ENCODE measurements at places on chromosomes 2 and 18. TPM values are rescaled to one million over a fixed set of nuclear protein-coding genes. Genes with fewer than 3 reads are reported as not detected.

The CEBPZOS gene
- 40.4 TPM for total RNA-seq

DNA sequence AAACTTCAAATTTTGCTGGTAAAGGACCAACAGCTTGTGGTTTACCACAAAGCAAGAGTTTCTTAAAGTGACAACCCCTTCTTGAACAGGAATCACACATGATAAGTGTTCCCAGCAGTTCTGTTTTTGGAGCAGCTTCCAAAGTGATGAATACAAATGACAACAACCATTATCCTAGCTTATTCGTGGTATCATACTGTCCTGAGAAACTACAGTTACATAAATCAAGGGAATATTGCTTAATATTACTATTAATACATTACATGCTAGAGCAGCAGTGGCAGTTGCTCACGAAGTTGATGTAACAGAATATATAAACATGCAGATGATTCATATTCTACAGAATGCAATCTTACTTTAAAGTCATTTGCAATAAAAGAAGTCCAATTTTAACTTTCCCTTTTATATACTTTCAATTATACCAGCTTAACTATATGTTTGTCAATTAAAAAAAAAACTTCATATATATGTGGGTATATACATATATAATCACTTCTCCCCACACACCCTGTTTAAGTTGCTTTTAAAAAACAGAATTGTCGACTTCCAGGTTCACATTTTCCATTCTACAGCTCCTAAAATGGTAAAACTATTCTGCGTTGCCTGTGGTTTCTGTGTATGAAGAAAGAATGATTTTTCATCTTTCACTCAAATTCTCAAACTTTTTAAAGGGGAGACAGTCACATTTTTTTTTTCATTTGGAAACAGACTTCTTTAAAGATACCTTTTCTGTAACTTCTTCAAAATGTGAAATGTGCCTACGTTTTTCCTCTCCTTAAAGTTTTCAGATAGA is 713.6 kb downstream of the TDRD15 start:
- no peak for DNase-seq

GRCh38 chr2:25332571-25332970 is 9.2 kb downstream of the DNMT3A start:
- no peak for DNase-seq

DNA sequence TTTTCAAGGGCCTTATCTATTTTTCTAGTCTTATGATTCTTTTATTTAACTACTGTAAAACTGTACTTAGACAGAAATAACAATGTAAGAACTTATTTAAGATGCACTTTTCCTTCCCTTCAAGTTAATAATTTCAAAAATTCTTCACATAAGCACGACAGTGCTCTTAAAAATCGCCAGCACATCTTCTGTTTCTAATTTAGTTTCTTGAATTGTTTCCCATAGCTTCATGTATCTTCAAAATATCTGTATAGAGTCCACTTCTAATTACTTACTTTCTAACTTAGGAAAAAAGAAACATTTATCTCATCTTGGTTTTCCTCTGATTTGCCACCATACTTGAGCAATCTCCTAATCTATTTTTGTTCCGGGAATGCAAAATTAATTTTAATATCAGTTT is 196.1 kb downstream of the BABAM2 start:
- DNase-seq: no peak

The TFPI gene
- 1.2 TPM for total RNA-seq

- no peak for DNase-seq
Measured at GRCh38 chr2:206837775-206838174, 72.4 kb downstream of the FASTKD2 start.

DNA sequence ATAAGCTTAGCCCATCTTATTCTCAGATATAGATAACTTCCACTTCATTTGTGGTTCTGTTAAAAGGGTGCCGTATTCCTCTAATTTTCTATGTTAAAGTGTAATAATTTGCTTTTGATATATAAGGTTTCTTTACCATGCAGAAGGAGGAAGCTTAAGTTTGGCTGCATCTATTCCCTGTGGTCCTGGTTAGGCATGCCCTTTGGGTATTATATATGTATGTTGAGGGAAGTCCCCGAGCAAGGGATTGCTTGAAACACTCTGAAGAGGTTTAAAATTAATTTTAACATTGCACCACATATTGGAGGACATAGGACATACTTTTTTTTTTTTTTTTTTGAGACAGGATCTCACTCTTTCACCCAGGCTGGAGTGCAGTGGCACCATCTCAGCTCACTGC is 16.9 kb upstream of the MYO1B start:
- no peak for DNase-seq

DNA sequence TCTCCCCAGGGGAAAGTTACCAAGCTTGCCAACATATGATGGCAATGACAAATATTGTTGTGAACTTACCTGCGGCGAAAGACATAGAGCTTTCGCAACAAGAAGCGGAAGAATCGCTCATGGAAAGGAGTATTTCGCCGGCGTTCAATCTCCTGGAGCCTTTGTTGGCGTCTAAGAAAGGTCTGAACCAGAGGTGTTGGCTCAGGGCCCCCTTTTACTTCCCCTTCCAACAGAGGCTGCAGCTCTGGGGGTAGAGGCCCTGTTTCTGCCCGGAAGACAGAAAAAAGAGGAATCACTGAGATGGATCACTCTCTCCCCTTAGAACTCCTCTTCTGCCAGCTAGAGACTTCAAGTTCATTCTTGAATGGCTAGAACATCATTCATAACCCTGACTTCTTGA is 10.8 kb downstream of the GGCX start:
- DNase-seq: no peak

DNA sequence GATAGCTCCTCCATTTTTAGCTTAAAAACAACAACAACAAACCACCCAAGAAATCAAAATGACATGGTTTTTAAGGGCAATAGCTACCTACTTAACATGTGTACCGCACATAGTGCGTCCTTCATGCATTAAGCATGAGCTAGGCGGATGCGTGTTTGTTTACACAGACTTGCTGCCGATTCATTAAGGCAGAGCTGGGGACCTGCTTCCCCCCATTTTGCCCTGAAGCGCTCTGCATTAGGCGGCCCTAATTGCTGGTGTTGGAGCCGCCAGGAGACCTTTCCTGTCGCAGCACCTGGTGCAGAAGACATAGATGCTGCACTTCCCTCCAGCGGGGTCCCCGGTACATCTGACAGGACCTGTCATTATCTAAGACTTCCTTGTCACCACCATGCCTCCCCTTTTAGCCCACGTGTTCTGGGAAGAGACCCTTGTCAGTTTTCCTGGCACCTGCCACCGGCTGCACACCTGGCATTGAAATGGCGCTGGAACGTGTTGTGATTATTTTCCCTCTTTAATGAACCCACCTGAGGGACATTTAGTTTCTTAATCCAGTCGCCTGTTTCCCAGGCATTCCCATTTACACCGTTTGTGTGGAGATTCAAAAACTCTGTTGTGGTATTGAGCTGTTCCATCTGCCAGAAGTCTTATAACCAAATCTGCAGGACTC is 261.1 kb upstream of the RAB12 start:
- DNase-seq: no peak

The SLC9A4 gene
- 0.13 TPM for total RNA-seq

DNA sequence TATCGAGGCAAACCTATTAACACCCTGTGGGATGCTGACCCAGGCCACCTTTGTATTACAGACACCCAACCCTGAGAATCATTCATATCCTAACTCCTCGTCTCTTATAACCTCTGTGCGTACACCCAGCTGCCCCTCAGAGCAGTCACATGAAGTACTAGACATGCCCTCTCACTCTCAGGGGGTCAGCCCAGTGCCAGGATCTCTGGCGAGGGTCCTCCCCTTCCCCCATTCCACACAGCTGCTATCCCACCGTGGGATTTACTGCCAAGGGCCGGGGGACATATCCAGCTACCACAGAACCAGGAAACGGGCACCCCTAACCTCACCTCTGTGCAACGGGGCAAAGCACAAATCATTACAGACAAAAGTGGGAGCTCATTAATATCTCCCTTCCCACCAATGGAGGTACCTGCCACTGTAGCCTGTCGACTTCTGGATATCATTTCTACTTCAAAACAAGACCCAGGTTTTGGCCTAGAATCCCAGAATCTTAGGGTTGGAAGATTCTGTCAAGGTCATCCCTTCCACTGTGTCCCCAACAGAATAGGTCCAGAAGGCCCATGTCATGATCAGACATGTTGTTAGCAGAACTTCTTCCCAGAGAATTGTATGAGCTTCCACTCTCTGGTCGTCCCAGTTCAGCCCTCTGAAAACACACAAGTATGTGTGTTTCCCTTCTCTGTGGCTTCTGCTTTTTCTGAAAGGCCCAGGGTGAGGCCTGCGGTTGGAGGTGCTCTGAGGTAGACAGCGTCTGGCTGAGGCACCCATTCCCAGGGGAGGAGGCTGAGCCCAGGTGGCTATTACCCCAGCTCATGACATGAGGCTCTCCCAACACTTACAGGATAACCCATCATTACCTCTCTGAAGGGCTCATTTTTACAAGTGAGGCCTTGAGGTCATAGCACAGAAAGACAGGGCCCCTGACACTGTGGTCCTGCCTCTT is 1.7 kb downstream of the TMBIM1 start:
- no peak for DNase-seq

The PLGLB2 gene
- 4.8 TPM for total RNA-seq

DNA sequence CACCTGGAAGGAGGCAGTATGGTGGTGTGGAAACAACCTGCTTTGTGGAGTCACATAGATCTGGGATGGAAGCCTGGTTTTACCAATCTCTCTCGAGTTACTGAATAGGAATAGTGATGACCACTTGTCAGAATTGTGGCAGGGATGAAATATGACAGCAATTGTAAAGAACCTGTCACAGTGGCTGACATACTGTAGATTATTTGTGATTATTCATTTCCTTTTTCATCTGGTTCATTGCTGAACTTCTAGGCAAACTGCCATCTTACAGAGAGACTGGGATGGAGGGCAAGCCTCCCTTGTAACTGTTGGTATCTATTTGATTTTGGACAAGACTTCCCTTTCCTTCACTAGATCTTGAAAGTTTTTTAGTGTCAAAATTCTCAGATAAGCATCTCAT is 42.0 kb downstream of the FMNL2 start:
- no peak for DNase-seq

The BMP10 gene
- not detected for total RNA-seq

DNA sequence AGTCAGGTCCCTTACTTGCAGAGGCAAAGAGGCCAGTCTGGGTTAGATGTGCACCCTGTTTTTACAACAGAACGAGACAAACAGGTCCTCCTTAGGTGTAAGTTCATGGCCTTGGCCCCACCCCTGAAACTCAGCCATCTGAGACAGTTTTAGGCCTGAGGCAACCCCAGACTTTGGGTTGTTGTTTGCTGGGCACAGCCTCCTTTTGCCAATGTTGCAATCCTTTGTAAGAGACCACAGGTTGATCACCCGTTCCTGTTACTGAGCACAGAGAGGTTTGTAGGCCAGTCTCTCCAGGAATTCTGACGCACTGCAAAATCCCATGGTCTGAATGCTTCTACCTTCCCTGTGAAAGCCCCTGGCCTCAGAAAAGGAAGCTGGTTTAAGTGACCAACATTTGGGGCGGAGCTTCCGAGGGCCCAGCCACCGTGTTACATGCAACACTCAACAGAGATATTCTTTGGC is 15.5 kb upstream of the IL1RN start:
- no peak for DNase-seq

GRCh38 chr2:137870682-137871081 is 93.6 kb upstream of the HNMT start:
- no peak for DNase-seq

DNA sequence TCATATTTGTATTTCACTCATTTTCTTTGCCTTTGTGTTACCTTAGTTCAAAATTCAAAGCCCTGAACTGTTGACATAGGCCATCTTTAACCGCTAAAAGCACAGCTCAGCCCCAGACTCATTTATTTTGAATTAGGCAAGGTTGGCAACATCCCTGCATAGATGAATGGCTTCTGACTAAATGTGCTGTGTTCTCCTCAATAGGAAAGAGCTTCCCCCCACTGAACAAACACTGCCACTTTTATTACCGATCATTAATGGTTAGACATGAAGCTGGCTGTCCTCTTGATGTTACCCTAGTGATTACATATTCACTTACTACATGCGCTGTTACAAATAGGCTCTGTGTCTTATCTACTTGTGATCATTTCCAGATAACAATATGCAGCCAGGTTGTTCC is 170.7 kb downstream of the ADCYAP1 start:
- no peak for DNase-seq

DNA sequence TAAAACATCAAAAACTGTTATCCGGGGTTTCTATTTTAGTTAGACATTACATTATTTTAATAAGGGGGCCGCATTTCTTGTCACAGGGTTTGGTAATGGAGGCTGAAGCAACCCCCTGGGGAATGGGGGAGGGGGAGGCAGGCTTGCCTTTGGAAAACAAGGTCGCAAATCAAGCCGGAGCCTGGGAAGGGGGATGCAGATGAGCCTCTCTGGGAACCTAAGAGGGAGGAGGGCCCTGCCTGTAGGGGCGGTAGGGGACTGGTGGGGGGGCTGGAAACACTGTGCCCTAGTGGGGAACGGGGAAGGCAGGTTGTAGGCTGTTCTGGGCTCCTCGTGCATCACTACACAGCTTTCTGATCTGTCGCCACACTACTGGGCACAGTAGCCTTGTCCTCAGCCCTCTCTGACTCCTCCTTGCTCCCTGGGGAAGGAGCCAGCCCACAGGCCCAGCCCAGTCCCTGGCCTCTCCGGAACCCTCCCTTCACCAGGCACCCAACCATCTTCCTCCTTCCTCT is 170.2 kb upstream of the SMAD2 start:
- DNase-seq: no peak
